Memory B cell (primary cell): ENCODE measurements at places on chromosomes 3 and 15.

DNA sequence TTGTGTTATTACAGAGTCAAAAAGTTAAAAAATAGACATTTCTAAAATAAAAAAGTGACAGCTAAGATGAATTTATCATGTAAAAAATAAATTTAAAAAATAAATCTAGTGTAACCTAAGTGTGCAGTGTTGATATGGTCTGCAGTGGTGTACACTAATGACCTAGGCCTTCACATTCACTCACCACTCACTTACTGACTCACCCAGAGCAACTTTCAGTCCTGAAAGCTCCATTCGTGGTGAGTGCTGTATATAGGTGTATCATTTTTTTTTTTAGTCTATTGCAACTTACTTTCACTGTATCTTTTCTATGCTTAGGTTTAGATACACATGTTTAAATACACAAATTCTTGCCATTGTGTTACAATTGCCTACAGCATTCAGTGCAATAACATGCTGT is 459.4 kb upstream of the ROBO1 start:
- no peak for DNase-seq

DNA sequence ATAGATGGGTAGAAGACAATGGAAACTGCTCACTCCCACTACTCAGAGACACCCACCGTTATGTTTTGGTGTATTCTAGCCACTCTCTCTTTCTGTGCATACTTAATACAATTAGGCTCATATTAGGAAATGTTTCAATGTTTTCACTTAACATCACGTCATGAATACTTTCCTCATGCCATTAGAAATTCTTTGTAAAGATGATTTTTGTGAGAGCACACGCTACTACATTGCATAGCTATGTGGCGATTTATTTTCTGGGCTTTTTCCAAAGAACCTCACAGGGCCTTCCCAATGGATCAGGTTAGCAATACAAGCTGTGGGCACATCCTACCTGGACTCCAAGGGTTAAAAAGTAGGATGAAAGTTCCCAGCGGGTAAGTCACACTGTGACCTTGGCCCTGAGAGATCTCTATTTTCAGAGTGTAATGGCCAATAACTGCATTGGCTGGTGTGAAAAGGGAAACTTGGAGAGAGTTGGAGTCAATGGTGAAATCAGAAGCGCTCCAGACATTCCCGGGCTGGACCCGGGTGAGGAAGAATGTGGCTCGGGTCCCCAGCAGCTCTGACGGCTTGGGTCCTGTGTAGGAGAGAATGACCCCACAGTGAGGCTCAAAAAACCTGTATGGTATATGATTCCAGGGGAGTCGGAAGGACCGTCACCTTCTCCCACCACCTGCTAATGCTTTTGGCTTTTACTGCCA is 25.8 kb upstream of the TGM5 start:
- no peak for DNase-seq

GRCh38 chr15:91917686-91918360 is 64.3 kb downstream of the SLCO3A1 start:
- no peak for DNase-seq

DNA sequence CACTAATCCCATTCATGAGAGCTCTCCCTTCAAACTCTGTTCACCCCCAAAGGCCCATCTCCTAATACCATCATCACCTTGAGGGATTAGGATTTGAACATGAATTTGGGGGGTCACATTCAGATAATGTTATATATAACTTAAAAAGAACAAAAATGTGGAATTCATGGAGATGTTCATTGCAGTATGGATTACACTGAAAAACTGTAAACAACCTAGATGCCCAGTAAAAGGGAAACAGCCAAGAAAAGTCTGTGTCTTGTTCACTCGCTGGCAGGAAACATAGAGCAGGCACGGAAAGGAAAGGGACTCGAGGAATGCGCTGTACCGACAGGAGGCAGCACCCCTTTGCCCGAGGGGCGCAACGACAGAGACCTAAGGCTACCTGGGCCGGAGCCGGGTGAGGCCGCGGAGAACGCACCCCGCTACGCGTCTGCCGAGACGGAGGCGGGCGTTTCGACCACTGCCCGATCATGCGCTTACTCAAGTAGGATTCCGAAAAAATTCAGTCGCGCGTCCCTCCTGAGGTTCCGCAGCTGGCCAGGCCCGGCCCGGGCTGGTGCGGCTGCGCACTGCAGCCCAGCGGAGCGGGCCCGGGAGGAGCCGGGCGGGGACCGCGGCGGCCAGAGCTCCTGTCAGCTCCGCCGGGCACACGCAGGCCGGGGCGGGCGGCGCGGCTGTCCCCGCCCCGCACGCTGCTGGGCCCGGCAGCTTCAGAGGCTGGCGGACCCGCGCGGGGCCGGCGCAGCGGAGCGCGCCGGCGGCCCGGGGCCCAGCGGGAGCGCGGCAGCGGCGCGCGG is 862 bp upstream of the MAN2A2 start:
- DNase-seq = peak; percentile 64

DNA sequence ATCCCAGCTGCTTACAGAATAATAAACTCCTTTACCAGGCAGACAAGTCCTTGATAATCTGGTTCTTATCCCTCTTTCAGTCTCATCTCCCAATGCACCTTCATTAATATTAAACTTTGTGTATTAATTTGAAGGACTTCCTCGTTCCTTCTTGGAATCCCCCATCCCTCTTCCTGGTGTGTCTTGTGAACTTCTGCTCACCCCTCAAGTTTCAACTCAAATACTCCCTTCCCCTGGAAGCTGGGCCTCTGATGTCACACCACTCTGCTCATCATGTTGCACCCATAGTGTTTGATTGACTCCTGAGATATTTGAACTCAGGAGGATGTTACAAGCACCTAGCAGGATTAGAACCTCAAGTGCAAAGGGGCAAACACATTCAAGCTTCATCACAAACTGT is 3.3 kb upstream of the STT3B start:
- no peak for DNase-seq

DNA sequence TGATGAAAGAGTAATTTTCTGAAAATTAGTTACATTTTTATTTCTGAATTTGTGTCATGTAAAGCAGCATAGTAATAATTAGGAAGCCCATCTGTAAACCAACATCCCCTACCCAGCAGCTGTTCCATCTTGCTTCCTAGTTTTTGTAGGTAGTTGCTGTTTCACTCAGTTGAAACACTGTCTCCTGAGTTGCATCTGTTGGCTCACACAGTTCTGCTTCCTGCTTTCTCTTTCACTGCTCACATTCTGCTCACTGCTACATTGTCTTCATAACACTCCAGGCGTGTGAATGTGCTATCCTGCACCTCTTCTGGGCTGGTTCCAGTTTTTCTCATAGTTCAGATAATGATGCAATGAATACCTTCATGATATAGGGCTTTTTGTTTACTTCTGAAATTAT is 123.4 kb downstream of the EPHB1 start:
- DNase-seq = no peak

DNA sequence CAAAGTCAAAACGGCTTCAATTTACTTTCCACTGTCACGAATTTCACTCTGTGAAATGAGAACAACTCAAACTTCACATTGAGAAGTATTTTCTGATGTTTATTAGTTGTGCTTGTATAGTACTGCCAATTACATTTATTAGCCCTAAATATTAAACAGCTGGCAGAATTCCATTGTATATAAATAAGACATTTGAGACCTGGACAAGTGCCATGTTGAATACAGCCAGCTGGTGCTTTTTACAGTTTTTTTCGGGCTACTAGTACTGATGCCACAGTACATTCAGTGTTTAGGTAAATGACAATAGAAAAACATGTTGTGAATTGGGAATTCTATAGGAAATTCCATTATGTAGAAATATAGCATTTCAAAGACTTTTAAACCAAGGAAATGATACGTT is 79.0 kb downstream of the EPHA3 start:
- no peak for DNase-seq

DNA sequence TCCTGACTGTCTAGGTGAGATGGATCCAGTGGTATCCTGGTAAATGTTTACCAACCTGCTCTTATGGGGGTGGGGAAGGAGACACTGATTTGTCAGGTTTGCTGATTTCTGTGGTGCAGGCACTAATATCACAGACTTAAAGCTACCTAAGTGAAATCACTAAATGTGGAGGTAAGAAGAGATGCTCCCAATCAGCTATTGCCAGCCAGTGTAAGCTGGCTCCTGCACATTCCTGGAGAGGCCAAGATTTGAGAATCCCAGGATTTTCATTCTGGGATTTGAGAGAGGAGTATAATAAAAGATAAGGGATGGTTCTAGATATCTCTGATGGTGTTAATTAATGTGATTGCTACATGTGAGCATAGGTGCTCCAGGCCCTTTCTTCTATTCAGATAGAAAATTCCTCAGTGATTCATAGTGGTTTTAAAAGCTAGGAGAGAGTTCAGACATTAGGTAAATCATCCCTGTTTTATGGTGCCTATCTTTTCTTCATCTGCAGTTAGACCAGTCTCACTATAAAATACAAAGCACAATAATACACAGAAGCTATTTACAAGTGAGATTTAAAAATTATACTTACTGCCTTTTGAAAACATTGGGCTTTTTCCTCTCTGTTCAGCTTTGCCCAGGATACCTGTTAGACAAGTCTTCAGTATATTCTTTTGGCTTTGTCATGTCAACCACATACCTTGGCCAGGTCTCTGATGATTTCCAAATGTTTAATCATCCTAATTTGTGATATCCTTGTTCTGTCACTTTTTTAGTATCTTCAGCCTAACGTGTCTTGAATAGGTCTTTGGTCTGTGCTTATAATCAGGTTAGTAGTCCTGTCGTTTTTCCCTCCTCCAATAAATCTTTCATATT is 90.9 kb downstream of the MBNL1 start:
- DNase-seq = no peak

- DNase-seq = peak; percentile 58
Measured at GRCh38 chr15:79028411-79028964, 62.1 kb downstream of the RASGRF1 start.

GRCh38 chr3:144312702-144313101 is 341.1 kb downstream of the DIPK2A start:
- DNase-seq = no peak

GRCh38 chr3:156680243-156680914 is 6.0 kb downstream of the TIPARP start:
- no peak for DNase-seq

DNA sequence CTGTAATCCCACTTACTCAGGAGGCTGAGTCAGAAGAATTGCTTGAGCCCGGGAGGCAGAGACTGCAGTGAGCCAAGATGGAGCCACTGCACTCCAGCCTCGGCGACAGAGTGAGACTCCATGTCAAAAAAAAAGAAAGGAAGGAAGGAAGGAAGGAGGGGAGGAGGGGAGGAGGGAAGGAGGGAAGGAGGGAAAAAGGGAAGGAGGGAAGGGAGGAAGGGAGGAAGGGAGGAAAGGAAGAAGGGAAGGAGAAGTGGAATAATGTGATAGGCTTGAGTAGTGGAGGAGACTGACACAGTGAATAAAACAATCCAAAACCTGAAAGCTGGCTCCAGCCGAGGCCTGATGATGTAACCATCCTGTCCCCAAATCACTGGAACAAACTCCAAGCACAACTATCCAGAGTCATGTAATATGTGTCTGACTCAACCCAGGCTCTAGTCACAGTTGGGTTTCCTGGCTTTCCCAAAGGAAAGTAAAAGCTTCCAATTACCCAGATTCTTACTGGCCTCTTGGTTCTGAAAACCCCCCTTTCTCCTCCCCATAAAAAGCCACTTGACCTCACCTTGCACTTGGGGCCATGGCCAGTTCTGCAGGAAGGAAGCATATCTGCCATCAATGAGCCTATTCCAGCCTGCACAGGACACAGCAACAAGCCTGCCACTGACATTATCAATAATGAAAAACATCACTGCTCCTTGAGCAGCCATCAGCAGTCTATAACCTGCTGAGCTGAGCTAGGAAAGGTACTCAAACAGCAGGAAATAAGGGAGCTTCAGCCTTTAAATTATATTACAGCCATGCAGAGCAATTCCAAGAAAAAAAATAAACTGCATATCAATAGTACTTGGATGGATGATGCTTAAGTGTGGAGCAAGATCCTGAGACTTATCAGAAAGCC is 48.3 kb downstream of the MB21D2 start:
- DNase-seq = no peak

DNA sequence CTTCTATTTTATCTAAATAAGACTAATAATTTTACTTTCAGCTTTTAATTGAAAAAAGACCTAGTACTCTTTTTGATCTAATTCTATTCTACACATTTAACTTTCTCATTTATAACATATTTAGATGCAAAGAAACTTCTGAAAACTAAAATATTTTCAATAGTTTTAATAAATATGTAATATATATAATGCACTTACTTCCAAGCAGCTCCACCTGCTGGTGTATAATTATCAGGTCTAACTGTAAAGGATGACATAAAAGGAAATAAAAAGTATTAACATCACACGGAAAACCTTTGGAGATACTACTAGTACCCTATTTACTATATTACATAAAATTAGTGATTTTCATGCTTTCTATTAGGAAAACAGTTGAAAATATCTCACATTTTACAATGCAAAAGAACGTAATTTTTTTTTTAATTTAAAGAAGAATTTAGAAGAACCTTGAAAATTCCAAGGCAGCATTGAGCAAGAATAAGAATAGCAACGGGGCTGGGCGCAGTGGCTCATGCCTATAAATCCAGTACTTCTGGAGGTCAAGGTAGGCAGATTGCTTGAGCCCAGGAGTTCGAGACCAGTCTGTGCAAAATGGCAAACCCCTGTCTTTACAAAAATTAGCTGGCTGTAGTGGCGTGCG is 10.2 kb downstream of the PLSCR5 start:
- DNase-seq = no peak

- DNase-seq = no peak
Measured at GRCh38 chr15:91422797-91423196, 322.7 kb downstream of the SV2B start.

- peak; percentile 49 for DNase-seq
Measured at GRCh38 chr3:101069901-101070798, 76.9 kb upstream of the ABI3BP start.

- DNase-seq = no peak
Measured at GRCh38 chr15:82551646-82552247, 11.5 kb upstream of the RPS17 start.
